ENCODE measurements at places on chromosomes 7 and 10.

- no peak for DNase-seq
Observed at GRCh38 chr7:155373359-155374273, 75.9 kb downstream of the INSIG1 start.

- no peak for DNase-seq
Observed at GRCh38 chr7:121352323-121352722, 23.5 kb downstream of the WNT16 start.

DNA sequence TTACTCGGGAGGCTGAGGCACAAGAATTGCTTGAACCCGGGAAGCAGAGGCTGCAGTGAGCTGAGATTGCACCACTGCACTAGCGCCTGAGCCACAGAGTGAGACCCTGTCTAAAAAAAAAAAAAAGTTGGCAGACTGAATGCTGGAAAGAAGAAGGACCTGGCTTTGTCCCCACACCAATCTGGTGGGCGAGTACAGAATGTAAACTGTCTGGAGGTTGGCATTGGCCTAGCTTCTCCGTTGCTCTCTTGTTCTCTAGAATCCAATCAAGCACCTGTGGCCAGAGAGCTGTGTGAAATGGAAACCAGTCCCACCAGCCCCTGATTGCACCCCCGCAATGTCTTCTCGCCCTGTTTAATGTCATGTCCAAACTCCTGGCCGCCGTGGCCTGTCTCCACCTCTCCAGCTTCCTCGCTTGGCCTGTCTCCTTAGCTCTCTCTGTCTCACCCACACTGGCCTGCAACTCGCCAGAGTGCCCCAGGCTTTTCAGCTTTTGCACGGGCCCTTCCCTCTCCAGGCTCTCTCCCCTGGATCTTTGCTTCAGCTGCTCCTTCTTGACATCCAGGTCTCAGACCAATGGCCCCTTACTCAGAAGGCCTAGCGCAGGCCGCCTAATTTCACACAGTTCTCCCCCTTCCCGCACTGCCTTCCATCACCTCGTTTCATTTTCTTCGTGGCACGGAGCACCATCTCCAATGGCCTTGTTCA, 670 bp upstream of the AGK start:
- no peak for DNase-seq

- DNase-seq, result no peak
Observed at GRCh38 chr10:63388421-63389031, 77.3 kb downstream of the JMJD1C start.

DNA sequence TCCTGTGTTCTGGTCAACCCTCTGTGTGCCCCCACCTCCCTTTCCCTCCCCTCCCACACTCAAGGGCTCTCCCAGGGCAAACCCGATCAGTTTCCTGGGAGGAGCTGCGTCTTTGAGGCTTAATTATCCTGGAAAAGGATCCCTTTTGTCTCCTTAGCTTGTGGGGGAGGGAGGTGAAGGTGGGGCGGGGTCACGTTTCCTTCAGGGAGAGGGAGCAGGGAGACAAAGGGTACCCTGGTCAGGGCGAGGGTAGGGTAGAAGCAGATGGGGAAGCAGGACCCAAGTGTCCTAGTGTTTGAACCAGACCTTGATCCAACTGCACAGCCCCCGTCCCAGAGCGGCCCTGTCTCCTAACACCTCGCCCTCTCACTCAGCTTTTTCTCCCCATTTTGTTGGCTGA, 90.1 kb downstream of the HIF1AN start:
- DNase-seq, result no peak

DNA sequence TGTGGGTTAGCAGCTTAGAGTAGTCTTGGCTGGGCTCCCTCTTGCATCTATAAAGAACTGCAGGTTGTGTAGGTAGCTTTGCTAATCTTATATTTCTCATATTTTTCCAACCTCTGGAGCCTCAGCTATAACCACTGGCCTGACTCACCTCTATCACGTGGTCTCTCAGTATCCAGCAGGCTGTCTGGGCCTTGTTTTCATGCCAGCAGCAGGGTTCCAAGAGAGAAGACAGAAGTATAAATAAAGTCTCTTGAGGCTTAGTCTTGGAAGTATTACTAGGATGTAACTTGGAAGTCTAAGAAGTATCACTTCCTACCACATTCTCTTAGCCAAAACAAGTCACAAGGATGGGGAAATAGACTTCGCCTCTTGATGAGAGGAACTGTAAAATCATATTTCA, 73.3 kb downstream of the WIPF3 start:
- no peak for DNase-seq

DNA sequence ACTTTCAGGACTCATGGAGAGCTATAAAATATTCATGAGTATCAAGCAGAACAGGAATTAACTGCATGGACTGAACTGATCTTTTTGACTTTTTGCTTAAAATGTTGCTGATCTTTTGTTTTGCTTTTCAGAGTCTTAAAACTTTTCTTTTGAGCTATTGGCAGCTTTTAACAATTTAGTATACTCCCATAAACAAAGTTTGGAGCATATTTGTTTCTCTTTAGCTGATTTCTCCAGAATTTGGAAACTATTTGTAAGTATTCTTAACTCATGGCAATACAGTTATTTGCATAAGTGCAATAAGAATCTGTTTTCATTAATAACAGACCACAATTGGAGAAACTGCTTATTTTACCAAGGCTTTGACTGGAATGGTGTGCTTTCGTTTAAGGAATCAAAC, 73.4 kb upstream of the C1GALT1 start:
- no peak for DNase-seq

GRCh38 chr10:105879401-105879800, 1238.3 kb downstream of the SORCS3 start:
- no peak for DNase-seq

DNA sequence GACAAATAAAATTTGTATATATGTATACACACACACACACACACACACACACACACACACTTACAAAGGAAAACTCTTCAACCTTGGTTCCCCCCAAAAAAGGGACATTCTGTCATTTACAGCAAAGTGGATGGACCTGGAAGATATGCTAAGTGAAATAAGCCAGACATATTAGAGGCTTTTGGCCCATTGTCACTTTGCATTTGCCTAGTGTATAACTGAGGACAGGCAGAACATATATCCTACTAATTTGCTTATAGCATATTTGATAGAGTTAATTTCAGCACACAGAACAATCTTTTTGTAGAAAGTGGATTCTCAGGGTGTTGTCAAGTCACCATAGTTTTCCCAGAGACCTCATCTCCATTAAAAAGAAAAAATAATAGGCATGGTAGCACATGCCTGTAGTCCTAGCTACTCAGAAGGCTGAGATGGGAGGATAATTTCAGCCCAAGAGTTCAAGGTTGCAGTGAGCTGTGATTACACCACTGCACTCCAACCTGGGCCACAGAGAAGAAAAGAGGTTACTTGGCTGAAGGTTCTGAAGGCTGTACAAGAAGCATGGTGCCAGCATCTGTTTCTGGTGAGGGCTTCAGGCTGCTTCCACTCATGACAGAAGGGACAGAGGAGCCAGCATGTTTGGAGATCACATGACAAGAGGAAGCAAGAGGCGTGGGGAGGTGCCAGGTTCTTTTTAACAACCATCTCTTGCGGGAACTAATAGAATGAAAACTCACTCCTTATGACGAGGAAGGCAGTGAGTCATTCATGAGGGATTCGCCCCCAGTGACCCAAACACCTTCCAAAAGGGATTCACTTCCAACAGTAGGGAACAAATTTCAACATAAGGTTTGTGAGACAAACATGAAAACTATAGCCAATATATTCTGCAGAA, 135.6 kb downstream of the TMEM168 start:
- no peak for DNase-seq

DNA sequence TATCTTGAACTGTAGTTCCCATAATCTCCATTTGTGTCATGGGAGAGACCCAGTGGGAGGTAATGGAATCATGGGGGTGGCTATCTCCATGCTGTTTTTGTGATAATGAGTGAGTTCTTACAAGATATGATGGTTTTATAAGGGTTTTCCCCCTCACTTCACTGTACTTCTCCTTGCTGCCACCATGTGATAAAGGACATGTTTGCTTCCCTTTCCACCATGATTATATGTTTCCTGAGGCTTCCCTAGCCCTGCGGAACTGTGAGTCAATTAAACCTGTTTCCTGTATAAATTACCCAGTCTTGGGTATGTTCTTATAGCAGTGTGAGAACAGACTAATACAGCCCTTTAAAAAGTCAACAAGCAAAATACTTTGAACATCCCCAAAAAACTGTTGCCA, 427.7 kb downstream of the HTR7 start:
- DNase-seq, result no peak

GRCh38 chr10:31341552-31341951, 22.5 kb downstream of the ZEB1 start:
- no peak for DNase-seq

- no peak for DNase-seq
Observed at GRCh38 chr10:13831711-13832141, 245.0 kb downstream of the PRPF18 start.

- no peak for DNase-seq
Observed at GRCh38 chr7:135855846-135856245, 107.2 kb upstream of the FAM180A start.

DNA sequence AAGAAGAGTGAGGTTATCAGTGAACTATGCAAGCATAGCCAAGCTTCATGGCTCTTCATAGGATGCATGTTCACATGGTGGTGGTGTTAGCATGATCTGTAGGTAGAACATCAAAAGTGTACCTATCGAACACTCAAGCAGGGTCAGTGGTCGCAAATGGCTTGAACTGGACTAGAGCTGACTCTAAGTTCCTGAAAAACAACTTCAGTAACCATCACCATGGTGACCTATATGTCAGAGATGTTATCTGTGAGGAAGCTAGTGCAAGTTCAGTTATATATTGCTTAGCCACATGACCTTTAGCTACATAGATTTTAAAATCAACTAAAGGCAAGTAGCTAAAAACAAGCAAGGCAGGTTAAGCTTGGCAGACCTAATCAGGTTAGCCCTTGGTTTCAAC, 163.1 kb upstream of the AGR3 start:
- no peak for DNase-seq

GRCh38 chr10:34407324-34407805, 407.7 kb downstream of the PARD3 start:
- DNase-seq, result no peak

DNA sequence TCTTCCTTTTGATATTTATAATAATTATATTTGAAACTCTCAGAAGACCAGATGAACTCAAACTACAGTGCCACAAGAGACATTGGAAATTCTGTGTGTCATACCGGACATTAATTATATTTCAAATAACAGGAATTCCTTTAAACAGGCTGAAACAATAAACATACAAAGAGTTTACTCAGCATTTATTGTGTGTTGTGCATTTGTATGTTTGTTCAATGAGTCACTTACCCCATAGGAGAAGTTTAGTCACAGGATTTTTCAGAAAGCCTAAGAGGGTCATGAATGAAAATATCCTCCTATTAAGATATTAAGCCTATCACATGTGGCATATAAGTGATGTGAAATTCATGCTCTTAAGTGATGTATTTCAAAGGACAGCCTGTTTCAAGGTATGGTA, 566.8 kb downstream of the CNTNAP2 start:
- no peak for DNase-seq

DNA sequence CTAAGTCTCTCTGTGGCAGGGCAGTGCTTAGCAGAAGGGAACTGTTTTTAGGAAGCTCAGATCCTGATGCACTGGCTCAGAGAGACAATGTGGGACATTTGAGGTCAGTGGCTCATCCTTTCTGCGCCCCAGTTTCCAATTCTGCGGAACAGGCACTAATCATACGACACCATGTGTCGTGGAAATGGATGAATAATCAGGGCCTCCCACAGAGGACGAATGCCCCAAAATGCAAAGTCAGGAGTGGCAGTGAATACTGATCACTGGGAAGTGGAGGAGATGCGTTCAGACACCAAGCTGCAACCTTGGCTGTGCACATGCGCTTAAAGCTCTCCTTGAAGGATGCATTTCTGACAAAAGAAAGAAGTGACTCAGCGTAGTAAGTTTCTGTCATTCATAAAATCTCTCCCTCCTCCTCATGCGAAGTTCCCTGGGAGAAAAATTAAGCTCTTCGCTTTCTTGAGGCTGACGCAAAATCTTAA, 21.9 kb upstream of the ECHDC3 start:
- no peak for DNase-seq

- no peak for DNase-seq
Observed at GRCh38 chr10:98212196-98212595, 55.8 kb downstream of the LOXL4 start.

GRCh38 chr7:20441991-20442441, 111.3 kb downstream of the ITGB8 start:
- DNase-seq, result no peak

- DNase-seq, result no peak
Observed at GRCh38 chr7:65338346-65338745, 35.3 kb upstream of the ZNF92 start.

- no peak for DNase-seq
Observed at GRCh38 chr7:77800158-77800557, 1.6 kb downstream of the PHTF2 start.

DNA sequence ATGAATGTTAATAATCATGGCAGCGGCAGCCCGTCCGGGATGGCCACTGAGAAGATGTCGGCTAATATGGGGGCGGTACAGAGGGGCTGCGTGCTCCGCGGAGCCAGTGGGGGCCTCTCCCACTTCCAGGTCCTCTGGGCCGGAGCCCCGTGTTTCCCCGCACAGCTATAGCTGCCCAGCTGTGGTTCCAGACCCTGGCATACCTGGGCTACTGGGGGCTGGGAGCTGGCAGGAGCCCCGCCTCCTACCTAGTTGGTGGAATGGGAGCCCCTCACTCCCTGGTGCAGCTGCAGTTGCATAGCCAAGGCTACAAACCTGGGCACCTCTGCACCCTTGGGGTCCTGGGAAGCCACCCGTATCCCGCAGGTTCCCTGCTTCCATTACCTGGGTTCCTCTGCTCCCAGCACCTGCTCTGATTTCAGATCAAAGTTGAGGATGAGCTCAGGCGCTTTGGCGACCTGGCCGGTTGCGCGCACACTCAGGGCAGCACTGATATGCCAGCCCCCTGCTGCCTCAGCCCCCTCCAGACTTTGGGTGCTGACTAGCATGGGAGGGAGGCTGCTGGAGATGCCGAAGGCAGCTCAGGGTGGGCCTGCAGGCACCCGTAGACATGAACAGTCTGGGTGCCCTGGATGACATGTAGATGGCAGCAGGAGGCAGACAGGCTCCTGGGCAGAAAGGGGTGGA, 236.5 kb upstream of the SEMA3D start:
- DNase-seq, result no peak

All from left forelimb (tissue), 1 donor.